ENCODE measurements at places on chromosomes 16 and 17.
A peak's percentile ranks its signal among the peaks of the same experiment; 100 is the strongest.

DNA sequence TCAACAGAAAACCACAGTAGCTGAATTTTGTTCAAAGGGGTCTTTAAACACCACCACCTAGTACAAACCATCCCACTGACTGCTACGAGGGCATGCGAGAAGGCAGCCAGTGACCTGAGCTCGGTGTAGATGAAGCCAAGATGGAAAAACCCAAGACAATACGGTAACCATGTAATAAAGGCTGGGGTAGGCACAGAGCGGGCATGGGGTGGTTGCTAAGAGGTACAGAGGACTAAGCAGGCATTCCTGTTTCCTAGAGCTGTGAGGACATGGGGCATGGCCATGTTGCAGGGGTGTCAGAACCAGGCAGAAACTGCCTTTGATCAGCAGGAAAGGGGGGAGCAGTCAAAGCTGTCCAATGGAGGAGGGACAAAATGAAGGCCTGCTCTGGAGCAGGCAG lies 52.1 kb downstream of the NDEL1 start:
- no peak for DNase-seq

GRCh38 chr16:72715267-72715666 lies 332.7 kb downstream of the ZFHX3 start:
- no peak for DNase-seq

- no peak for DNase-seq
Measured at GRCh38 chr17:77963441-77963840, 4.9 kb downstream of the TNRC6C start.

DNA sequence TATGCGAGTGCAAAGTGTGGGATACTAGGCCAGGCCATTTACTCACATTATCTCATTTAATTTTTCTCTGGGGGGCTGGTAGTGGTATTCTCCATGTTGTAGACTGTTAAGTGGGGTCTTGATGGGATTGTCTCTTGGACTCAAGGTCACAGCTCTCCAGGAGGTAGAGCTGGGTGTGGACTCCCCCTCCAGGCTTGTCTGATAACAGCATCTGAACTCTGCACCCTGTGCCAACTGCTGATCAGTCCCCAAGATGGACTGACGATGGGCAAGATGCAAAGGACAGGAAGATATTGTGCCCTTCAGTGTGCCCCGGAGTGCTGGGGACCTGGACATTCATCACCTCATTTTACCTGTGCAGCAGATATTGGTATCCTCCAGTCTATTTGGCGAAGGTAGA lies 147.8 kb downstream of the MSI2 start:
- no peak for DNase-seq

DNA sequence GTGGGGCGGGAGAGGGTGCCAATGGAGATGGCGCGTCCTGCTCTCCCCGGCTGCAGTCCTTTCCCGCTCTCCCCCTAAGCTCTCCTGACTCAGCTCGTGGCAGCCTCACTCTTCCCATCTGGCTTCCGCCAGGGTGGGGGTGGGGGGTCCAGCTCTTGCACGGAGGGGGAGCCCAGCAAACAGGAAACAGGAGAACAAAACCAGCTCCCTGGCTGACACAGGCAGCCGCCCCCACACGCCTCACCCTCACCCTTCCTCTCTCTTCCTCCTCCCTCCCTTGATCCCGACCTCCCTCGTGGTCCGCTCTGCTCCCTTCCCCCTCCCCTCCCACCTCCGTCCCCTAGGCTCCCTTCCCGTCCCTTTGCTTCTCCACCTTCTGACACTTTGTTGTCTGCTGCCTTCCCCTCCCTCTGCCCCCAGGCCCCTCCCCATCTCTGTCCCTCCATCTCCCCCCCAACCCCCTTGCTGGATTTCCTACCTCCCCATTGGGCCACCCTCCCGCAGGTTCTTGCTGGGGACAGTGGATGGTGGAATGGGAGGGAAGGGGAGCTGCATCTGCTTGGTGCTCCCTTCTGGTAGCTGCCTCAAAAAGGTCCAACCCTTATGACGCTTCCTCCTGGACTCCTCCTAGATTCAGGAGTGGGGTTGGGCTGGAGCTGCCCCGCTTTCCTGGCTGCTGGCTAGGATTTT lies 23.7 kb downstream of the ARHGAP23 start:
- no peak for DNase-seq

- no peak for DNase-seq
Measured at GRCh38 chr17:20084621-20085282, 75.6 kb downstream of the SPECC1 start.

- DNase-seq = no peak
Measured at GRCh38 chr16:22888791-22889190, 74.8 kb downstream of the HS3ST2 start.

DNA sequence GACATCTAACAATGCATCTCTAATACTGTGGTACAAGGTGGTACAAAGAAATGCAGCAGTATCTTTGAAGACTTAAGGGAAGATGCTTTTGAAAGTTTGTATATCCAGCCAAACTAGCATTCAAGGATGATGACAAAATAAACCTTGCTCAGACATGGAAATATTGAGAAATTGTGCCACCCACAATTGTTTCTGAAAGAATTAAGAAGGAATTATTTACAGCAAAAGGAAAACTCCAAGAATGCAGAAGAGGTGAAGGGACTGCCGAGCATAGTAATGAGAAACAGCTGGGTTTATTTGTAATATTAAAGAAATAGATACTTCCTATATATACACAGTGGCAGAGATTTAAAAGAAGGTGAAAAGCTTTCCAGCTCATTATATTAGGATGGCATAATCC lies 29.5 kb downstream of the PMFBP1 start:
- no peak for DNase-seq

- no peak for DNase-seq
Measured at GRCh38 chr17:7122381-7122780, 7.8 kb upstream of the ASGR2 start.

- DNase-seq = no peak
Measured at GRCh38 chr17:3663102-3664011, 5.0 kb downstream of the TAX1BP3 start.

DNA sequence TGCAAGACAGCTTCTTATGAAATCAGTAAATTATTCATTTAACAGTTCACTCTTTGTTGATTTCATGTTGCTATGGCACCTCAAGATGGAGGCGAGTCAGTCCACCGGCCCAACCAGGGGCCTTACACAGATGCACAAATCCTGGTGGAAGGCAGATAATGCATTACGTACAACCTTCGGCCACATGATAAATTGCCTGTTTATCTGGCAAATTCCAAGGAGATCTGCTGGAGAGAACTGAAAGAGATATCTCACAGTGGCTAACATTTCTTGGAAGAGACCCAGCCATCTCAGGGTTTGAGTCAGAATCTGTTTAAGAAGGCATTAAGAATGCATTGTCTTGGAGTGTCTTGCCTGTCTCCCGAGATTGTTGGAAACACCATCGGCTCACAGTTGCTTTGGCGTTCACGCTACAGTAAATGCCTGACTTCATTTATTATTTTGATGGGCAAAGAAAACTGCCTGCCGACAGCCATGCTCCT lies 225.6 kb downstream of the MSI2 start:
- peak; percentile 92 for DNase-seq

DNA sequence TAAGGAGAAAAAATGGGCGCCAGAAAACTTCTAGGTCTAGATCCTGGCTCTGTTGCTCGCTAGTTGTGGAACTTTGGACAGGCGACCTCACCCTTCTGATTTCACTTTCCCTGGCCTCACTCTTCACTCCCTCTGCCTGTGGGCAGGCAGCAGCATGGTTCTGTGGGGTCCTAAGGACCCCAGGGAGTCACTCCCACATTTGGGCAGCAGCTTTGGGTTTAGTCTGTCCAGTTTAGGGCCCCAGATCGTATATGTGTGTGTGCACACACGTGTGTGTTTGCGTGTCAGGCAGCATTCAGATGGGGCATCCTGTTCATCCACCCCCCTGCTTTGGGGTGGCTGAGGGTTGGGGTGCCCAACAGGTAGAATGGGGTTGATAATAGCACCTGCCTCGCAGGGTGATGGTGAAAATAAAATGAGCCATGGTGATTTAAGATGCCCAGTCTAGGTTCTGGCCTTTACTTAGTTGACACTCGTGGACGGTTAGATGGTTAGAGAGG lies 102.2 kb downstream of the RAB11FIP4 start:
- no peak for DNase-seq

DNA sequence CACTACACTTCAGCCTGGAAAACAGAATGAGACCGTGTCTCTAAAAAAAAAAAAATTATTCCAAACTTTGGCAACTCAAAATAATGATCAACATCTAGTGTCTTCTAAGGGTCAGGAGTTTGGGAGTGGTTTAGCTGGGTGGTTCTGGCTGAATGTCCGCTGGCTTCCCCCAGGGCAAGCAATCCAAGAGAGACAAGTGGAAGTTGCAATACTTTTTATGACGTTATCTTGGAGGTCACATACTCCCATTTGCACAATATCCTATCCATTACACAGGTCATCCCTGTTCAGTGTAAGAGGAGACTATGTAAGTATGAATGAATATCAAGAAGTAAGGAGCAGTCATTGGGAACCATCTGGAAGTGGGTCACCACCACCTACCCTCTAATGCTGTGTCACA lies 15.2 kb upstream of the CLEC3A start:
- DNase-seq = no peak

DNA sequence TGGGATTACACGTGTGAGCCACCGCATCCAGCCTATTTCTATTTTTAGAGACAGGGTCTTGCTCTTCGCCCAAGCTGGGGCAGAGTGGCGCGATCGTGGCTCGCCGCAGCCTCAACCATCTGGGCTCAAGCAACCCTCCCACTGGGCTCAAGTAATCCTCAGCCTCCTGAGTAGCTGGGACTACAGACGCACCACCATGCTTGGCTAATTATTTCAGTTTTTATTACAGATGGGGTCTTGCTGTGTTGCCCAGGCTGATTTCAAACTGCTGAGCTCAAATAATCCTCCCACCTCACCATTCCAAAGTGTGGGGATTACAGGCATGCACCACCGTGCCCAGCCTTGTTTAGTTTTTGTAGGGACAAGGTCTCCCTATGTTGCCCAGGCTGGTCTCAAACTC lies 53.8 kb downstream of the CCDC57 start:
- no peak for DNase-seq

GRCh38 chr17:79861413-79862216 lies 22.4 kb upstream of the CBX4 start:
- DNase-seq = no peak

GRCh38 chr16:70696952-70697593 lies 11.2 kb upstream of the MTSS2 start:
- no peak for DNase-seq

DNA sequence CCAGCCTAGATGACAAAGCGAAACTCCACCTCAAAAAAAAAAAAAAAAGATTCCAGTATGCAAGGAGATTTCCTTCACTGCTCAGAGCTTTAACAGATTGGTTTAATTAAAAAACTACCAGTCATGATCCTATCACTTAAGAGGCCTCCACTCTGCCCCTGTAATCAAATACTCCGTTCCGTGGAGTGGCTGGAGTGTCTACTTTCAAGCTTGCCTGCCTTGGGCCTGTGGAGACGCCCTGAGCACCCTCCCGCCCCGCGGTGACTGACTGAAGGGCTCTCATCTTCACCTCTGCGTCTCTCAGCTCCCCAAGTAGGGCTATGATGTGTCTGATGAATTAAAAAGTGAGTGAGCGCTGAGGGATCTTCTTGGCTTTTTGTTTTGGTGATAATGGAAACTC lies 25.3 kb upstream of the TRPV3 start:
- no peak for DNase-seq

DNA sequence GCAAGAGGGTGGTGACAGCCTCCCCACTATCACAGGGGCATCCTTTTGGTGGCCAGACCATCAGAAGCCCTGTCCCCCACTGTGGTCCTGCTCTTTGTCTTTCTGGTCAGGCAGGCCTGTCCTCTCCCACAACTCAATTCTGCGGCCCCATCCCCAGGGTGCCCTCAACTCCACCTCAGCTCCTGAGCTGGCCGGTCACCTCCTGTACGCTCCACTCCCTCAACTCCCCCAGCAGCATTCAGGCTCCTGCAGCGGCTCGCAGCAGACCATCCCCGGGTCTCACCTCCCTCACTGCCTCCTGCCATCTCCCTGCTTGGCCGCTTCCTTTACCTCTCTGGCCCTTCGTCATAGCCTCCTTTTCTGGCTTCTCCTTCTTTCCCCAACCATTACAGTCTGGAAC lies 43.4 kb upstream of the MTSS2 start:
- no peak for DNase-seq

- DNase-seq = no peak
Measured at GRCh38 chr17:74750327-74751069, 2.1 kb downstream of the NHERF1 start.

DNA sequence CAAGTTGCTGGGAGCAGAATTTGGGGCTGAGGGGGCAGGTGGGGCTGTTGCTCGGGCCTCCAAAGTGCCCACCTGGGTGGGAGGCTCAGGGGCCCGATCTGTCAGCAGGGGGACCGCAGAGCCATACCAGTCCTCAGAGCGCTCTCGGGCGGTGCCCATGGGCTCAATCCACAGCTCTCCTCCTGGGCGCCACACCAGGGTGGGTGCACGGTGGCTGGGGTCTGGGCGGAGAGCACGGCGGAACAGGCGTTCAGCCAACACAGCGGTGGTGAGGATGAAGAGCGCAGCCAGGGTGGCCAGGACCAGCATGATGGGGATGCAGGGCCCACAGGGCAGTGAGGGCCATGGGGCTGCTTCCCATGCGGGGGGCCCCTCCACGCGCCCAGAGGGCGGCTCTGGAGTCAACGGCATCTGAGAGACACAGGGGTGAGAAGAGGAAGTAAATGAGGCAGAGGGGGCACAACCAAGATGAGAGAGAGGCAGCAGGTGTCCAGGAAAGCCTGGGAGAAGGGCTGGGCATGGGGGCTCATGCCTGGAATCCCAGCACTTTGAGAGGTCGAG lies 1.2 kb downstream of the C16orf54 start:
- DNase-seq = no peak

DNA sequence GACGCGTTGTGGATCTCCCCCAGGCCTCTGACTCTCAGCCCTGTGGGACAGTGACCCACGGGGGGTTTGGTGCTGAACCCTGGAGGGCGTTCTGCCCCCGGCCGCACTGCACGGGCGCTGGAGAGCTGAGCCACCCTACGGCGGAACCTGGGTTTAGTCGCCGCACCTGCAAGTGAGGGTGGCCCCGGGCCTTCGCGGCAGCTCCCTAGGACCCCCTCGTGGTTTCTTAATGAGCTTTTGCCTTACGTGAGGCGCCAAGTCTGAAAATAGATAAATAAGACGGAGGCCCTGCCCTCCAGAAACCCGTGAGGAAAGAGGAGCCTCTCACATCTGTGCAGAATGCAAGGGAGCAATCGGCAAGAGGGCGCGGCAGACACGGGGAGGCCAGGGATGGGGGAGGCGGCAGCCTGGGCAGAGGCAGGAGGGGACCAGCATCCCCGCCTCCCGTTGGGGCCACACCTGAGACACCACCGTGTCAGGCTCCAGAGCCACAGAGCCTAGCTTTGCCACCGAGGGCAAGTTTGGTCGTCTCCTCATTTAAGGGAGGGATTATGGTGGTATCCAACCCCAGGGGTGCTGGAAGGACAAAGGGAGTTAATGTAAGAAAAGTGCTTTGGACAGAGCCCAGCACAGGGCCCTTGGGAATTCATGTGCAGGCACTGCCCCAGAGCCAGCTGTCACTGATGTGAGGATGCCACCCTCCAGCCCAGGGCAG lies 153.2 kb upstream of the CHMP6 start:
- DNase-seq = no peak

GRCh38 chr17:51133365-51133764 lies 12.7 kb upstream of the SPAG9 start:
- no peak for DNase-seq
